ENCODE measurements at places on chromosomes 7 and 10. TPM values are rescaled to one million over a fixed set of nuclear protein-coding genes. Genes with fewer than 3 reads are reported as not detected.

DNA sequence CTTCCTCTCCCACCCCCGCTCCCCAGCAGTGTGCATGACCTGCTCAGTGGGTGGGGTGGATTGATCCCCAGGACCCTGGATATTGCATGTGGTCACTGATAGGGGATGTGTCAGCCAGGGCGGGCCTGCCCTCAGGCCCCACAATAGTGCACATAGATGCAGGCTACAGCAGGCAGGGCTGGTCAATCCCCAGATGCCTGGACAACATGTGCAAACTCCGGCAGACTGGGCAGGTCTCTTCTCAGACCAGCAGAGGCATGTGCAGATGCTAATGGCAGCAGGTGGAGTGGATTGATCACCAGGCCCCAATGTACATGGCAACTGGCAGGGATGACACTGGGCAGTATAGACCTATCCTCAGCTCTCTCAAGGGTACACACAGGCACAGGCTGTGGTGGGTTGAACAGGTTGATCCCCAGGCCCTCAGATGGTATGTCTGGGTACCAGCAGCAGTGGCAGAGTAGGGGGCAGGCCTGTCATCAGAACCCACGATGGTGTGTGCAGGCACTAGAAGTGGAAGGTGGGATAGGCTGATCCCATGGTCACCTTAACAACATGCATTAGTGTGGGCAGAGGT, 98.6 kb downstream of the LANCL2 start:
- no peak for DNase-seq

DNA sequence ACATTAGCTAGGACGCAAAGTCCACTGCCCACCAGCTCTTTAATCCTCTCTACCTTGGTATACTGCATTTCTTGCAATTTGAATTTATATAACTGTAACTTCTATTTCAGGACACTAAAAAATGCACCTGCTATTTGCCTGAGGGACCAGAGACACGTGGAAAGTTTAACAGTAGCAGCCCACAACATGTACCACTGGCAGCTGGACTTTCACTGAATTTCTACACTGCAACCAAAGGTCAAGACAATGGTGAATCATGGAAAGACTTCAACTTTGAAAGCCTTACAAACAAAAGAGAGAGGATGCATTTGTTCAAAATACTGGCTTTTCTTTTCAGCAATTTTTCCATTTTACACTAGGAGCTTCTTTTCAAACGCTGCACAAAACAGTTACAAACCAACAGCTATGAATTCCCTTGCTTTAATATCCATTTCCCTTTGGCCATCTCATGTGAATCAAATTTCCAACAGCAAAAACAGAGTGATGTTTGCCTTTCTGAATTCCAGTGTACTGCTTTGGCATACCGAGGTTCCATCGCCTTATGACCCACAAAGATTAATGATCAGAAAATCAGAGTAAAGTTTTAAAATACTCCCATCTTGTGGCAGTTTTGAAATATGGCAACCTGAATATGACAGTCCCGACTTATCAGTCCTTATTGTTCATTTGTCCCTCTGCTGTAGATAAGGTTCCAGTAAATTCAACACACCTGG, 29.9 kb upstream of the HNRNPH3 start:
- no peak for DNase-seq

DNA sequence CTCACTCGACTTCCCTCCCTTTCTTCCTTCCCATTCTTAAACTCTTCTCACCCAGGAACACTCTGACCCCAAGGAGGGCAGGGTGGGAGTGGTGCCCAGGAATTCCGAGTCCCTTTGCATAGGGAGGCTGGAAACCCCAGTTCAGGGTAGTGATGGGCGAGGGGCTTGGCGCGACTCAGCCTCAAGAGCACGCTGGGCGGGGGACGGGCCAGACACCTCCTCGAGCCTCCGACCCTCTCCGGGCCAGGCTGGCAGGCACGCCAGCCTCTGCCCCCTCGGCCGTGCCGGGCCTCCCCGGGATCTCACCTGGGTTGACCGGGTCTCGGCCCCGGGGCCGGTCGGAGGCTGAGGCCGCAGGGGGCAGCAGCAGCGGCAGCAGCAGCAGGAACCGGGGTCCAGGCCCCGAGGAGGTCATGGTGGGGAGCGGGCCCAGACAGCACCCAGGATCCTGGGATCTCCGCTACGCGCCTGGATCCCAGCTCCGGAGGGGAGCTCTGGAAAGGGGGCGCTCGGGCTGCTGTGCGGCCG, 457 bp downstream of the PLOD3 start:
- peak; percentile 18 for DNase-seq

DNA sequence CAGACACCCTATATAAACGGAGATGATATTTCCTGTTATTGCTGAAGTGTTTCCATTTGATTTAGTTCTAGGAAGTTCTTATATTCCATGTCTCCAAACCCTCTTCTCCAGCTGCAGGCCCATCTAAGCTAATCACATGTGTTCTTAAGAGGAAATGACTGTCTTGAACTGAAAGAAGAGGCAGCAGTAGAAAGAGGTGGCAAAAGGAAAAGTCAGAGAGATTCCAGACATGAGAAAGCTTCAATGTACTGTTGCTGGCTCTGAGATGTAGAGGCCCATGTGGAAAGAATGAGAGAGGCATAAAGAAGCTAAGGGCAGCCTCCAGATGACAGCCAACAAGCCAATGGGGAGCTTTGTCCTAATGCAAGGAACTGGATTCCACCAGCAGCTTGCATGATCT, 287.2 kb downstream of the GFRA1 start:
- DNase-seq = no peak

- DNase-seq = no peak
Measured at GRCh38 chr10:852386-852785, 79.1 kb downstream of the LARP4B start.

- DNase-seq = no peak
Measured at GRCh38 chr10:47359626-47360418, 11.7 kb downstream of the RBP3 start.

DNA sequence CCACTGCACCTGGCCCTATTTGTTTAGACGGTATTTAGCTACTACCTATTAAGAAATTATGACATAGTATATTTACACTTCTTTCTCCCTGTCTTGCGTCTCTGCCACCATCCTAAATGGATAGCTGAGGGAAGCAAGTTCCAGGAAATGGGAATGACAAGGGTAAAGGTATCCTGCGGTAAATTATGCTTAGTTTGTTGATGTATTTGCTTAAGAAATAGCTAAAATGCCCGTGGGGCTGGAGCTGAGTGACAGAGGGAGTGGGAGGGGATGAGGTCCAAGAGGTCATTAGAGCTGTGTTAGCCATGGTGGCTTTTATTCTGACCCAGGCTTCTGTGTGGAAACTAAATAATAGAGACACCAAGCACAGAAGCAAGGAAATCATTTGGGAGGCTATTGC, 29.0 kb upstream of the UBE2D1 start:
- no peak for DNase-seq

DNA sequence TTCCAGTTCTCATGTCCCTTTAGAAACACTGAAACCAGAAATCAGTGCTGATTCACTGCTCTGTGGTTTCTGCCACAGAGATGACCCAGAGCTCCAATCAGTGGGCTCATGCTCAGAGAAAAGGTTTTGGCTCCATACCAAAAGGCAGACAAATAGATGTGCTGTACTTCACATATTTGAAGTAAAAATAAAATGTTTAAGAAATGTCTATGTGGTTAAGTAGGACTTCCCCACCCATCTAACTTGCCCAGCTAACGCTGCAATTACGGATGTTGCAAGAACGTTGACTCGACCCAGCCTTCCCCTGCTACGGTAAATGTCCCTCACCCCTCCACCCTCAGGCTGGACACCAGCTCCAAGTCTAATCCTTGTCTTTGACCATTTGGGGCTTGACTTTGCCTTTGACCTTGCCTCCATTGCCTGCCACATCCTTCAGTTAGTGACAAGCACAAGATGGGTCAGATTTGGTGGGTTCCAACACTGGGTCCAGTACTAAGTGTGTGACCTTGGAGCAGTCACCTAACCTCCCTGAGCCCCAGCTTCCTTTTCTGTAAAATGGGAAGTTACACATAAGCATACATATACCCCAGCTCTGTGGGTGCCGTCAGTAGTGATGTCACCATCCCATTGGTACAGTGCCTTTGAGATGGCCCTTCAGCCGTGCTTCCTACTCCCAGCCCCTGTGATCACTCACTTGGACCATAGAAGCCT, 95.8 kb downstream of the CHST15 start:
- DNase-seq = no peak

TYW1B gene
- total RNA-seq = 3.8 TPM

ADAM22 gene
- total RNA-seq = 3.5 TPM

FXYD4 gene
- not detected for total RNA-seq

ASAH2 gene
- total RNA-seq = 6.6 TPM

WNT16 gene
- total RNA-seq = not detected
